Stimulated activated CD4-positive, alpha-beta T cell treated with anti-CD3 and anti-CD28 coated beads, Interleukin-1b, Interleukin-23, amount 100 ng/mL, for 1 hour (primary cell): ENCODE measurements at places on chromosomes 11 and 22.

DNA sequence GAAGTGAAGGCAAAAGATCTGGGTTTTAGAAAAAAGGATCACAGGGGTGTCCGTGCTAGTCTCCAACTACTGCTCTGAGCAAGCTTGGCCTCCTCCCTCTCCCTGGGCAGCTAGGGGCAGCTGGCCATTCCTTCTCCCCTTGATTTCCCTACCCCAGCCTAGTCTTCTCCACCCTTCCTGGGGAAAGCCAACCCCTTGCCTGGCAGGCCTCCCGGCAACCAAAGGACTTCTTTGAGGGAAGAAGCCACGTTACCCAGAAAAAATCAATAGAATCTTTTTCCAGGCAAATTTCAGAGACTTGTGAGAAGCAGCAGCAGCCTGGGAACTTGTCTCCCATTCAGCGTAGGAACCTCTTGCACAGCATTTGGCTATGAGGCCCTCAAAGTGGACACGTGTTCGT is 91.5 kb downstream of the MIAT start:
- no peak for DNase-seq

GRCh38 chr11:65404210-65404609 is 17.8 kb downstream of the FRMD8 start:
- no peak for DNase-seq

- DNase-seq = no peak
Measured at GRCh38 chr11:12922418-12922817, 86.7 kb upstream of the RASSF10 start.

DNA sequence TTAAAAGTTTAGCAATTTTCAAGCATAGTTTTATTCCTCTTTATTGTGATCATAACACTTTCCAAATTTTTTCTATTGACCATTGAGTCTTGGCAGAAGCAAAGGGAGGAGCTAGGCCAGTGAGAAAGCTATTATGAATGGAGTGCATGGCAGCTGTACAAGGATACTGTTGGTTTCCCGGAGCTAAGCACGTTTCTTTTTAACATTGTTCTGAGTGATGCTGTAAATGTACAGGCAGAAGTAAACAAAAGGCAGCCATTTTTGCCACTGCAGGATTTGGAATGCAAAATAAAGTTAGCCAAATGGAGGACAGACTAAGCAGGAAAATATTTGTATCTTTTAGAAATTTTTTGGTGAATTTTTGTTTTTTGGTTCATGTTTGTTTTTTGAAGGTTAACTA is 16.2 kb downstream of the CBL start:
- no peak for DNase-seq

DNA sequence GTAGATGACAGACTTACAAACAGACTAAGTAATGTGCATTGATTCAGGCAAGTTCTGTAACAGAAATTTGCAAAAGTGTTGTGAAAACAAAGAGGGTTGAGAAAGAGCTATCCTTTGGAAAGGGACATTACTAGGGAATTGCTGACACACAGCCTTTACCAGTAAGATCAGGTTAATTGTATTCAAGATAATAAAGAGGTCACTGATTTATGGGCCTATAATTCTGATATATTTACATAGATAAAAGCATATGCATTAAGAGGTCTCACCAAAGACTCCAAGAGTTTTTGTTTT is 138.7 kb downstream of the MAML2 start:
- DNase-seq = no peak

- DNase-seq = no peak
Measured at GRCh38 chr11:131670876-131671275, 300.5 kb downstream of the NTM start.

DNA sequence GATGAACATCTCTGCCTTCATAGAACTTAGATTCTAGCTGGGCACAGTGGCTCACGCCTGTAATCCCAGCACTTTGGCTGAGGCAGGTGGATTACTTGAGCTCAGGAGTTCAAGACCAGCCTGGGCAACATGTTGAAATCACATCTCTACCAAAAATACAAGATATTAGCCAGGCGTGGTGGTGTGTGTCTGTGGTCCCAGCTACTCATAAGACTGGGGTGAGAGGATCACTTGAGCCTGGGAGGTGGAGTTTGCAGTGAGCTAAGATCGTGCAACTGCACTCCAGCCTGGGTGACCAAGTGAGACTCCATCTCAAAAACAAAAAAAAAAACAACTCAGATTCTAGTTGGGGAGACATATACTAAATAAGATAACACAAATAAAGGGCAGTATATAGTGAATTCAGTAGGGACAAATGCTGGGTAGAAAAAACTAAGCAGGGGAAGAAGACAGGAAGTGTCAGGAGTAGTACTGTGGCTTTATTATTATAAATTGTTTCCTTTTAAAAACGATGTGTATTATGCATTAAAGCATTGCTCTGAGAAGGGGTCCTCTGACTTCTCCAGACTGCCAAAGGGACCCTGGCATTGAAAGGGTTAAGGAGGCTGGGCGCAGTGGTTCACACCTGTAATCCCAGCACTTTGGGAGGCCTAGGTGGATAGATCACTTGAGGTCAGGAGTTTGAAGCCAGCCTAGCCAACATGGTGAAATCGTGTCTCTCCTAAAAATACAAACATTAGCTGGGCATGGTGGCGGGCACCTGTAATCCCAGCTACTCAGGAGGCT is 46.7 kb downstream of the PACS1 start:
- no peak for DNase-seq

GRCh38 chr11:65444314-65445051 is 21.9 kb downstream of the NEAT1 start:
- DNase-seq = no peak

DNA sequence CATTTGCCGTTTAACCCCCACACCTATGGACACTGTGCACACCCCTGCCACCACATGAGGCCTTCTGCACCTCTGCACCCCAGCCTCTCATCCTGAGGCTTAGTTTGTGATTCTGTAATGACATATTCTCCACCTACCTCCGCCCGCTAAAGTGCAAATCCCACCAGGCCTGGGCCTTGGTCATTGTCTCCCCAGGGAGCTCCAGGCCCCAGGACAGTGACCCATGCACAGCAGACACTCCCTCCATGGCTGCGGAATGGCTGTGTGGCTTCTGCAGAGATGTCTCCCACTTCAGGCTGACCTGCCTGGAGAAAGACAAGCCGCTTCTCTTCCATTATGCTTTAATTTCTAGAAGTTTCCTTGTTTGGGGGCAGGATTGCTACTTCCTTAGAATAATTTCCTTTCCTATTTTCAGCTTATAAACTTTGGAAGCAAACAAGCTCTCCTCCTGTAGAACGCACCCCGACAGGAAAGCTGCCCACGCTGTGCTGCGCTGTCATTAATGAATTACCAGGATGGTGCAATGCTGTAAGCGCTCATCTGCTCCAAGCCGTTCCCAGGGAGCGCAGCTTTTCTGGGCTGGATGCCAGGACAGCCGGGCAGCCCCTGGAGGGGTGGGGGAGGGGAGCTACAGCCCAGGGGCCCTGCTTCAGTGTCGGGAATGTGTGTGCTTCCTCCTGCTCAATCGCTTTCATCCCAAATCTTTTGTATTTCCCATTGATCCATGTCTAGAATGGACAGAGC is 618.0 kb downstream of the BRD1 start:
- DNase-seq = no peak

- no peak for DNase-seq
Measured at GRCh38 chr11:2927851-2928604, 1.2 kb downstream of the PHLDA2 start.

- DNase-seq = no peak
Measured at GRCh38 chr11:69916806-69917387, 97.7 kb upstream of the FGF3 start.

- no peak for DNase-seq
Measured at GRCh38 chr22:44595841-44596341, 97.9 kb upstream of the RTL6 start.

DNA sequence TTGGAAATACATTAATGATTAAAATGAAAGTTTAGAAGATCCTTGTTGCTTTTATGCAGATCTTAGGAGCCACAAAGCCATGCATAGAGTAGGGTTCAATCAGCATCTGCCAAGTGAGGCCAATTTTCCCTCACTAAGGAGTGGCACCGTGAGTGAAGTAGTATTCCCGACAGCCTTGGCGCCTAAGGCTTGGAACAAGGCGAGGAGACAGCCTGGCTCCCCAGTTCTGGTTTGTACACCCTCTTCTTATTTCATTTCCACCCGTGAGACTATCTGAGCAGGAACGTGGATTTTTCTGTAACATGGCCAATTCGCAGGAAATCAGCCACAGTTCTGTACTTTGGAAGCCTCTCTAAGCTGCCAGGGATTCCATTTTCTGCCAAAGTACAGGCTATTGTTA is 22.6 kb downstream of the FADS2 start:
- no peak for DNase-seq

DNA sequence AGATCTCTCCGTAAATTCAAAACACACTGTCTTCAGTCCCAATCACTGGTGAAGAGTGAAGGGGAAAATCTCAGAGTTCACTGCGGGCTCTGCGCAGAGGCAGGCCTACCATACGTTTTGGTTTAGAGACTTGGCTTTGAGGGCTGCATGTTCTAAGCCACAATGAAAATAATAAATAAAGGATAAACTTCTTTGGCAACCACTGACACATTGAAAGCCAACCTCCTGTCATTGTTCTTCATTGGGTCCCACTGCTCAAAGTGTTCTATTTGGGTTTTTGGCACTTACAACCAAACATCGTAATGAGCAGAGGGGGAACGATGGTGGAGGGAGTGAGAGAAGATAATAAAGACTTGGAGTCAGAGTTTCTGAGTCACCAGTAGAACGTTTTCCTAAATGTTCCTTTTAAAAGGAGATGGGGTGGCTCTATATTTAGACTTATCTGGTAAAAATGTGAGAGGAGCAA is 472.9 kb downstream of the SOX6 start:
- DNase-seq = no peak

DNA sequence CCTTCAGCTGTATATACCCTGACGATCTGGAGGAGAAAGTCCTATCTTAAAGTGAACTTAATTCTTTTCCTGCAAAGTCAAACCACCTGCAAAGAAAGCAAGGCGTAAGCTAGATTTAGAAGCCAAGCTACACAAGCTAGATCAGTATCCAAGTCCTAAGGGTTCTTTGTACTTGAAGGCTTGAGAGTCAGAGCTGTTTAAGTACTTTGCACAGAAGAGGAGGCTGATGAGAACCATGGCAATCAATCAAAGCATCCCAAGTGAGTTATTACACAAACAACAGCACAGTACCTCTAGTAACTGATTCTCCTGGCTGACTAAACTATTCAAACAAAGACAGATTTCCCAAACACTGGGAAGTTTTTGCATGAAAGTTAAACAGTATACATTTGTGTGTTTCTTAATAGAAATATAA is 1.9 kb downstream of the CDON start:
- DNase-seq = no peak

- no peak for DNase-seq
Measured at GRCh38 chr11:33500861-33501479, 199.7 kb downstream of the C11orf91 start.

DNA sequence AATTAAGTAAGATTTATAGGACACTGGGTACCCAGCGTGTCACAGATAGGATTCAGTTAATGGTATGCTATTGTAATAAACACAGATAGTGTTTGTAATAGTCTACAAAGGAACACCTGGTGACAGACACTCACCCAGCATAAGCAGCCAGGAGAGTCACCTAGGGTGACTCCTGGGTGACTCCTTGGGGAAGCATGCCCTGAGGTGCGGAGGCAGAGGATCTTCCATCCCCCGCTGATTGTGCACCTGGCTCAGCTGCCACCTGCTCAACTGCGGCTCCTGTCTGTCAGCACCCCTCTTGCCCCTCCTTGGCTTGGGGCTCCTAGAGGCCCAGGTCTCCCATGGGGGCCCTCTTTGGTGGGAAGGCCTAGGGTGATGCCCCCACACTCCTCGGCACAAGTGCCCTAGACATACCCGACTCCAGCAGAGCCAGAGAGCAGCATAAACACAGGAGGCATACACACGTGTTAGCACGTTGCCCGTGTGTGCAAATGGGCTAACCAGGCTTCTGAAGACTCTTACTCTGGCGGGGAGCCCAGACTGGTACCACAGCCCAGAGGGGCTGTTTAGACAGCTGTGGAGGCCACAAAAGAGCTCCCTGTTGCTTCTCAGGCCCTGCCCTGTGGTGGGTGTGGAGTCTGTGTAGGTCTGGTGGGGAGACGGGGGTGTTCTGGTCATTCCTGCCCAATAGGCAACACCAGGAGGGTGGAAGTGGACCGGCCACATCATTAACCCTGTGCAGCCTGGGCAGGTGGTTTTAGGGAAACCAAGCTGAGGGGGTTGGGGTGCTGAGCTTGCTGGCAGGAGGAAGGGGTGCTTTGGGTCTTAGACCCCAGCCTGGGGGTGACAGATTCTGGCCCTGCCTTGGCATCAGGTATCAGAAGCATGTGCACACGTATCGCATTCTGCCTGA is 3.0 kb downstream of the INPPL1 start:
- no peak for DNase-seq

DNA sequence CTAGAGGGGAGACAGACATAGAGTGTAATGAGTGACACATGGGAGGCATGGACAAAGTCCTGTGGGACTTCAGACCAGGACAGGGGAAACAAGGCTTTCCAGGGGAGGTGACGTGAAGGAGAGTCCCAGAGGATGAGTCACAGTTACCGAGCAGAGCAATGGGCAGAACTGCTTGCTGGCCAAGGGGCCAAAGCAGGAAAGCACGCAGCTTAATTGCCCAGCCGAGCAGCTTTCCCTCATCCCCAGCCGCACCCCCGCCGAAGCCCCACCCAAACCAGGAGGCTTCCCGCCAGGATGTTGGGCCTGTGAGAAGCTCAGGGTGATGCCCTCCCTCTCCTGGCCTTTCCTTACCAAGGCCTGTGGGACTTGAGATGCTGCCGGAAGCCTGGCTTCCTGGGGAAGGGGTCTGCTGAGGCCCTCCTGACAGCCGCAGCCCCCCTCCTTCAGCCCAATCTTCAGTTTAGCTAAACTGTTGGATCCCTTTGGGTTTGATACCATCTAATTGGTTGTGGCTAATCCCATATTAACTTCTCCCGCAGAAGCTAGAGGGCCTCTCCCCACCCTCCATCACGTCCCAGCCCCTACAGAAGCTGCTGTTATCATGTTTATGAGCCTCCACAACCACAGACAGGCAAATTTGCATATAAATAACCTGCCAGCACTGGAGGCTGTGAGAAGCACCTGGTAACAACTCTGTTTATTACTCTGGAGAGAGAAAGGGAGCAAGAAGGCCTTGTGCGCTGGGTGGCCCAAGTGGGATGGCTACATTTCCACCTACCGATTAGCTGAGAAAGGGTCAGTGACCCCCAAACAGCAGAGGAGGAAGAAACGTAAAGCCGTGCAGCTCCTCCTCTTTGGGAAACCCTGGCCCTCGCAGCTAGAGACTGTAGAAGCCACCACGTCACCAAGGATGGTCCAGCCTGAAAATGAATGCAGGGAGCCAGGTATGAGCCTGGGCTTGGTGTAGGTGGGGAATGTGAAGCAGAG is 80.0 kb downstream of the TRIM29 start:
- DNase-seq = no peak
